ENCODE measurements at places on chromosomes 7 and 10.

DNA sequence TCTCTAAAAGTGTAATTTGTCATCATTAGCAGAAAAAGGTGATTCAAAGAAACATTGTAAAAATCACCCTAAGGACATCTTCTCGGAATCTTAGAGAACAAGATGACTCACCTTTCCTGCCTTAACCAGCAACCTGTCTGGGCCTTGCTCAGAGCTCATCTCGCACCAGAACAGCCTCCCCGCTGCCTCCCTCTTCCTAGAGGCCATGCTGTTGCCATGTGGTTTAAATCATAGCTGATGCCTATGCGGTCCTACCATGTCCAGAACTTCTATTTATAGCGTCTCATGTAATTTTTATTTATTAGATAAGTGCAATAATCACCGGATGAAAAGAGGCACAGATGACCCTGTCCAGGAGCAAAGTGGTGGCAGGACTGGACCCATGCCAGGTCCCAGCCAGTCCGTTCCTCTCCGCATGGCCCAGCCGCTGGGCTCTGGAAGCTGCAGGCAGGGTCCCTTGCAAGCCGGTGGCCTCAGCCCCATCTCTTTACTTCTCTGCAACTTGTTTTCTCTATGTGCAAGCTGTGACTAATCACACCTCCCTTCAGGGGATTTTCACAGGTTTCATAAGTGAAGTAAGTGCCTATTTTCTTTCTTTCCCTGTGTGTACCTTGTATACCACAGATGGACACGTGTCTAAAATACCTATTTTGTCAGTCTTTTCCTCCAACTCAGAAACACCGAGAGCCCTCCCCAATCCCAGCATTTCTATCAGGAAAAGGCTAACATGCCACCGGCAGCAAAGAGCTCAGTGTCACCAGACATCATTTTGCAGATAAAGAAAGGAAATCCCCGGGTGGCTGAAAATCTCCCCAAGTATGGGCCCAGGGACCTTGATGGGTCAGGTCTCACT, 27.1 kb downstream of the KLF6 start:
- no peak for DNase-seq

GRCh38 chr7:81331061-81332018, 412.5 kb upstream of the SEMA3C start:
- no peak for DNase-seq

- DNase-seq = peak; percentile 25
Measured at GRCh38 chr7:151051108-151051507, 2.8 kb downstream of the ASIC3 start.

DNA sequence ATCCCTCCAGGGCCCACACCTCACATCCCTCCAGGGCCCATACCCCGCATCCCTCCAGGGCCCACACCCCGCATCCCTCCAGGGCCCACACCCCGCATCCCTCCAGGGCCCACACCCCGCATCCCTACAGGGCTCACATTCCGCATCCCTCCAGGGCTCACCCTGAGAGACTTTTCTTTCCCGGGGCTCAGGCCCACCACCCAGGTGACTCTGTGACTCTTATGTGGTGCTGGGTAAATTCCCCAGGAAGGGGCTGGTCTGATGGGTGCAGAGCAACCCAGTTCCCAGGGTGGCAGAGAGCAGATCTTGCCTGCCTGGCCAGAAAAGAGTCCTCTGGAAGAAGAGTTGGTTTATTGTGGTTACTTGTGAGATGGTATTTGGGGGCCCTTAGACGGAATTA, 290.7 kb downstream of the TCERG1L start:
- DNase-seq = no peak

- no peak for DNase-seq
Measured at GRCh38 chr10:80458263-80458625, 4.1 kb downstream of the TSPAN14 start.

GRCh38 chr10:126169899-126170298, 218.4 kb downstream of the ADAM12 start:
- no peak for DNase-seq

DNA sequence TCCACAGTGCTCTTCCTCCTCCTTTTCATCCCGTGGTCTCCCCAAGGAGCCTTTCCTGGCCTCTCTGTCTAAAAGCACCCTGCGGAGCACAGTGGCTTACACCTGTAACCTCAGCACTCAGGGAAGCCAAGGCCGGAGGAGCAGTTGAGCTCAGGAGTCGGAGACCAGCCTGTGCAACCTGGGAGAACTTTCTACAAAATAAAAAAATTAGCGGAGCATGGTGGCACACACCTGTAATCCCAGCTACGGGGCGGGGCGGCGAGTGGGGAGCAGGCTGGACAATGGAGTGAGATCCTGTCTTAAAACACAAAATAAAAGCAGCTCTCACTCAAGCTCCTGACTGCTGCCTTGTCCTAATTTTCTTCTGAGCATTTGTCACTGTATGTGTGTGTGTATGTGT, 1.4 kb upstream of the COBL start:
- DNase-seq = no peak

DNA sequence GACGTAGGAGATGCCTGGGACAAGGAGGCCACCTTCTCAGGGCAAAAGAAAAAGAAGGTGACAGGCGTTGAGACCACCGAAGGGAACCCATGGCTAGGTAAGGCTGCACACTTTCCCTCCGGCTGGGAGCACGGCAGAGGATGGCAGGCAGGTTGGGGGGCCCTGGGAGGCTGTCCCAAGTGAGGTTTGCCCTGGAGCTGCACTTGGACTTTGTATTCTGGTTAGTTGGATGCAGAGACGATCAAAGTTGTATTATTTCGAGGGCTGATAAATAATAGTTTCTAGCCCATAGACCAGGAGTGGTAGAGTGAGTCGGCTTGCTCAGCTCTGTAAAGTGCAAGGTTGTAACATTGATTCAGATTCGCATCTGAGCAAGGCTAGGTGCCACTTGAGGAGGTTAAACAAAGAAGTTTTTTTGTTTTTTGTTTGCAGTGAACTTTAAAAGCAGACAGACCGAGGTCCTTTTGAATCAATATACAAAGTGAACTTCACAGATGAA, 608 bp downstream of the ENTPD7 start:
- no peak for DNase-seq

DNA sequence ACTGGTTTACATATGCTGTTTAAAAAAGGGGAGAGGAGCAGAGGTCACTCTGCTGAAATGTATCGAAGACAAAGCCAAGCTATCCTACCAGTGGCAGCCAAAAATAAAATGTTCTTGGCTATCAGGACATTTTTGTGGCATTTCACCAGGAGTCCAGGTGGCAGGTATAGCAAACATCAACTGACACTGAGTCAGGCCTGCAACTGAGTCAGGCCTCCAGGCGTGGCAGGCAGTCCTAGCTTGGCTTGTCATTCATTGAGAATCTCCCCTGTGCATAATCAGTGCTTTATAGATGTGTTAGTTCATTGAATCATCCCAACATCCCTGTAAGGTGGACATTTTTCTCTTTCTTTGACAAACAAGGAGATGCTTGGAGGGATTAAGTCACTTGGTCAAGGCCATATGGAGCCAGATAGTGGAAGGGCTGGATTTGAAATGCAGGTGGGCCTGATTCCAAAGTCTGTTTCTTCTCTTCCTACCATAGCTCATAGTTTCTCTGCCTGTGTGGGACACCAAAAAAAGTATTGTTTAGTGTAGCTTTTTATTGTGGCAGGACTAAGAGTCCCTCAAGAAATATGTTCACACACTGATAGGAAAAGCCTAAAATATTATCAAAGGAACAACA, 4.3 kb downstream of the DYNC1I1 start:
- DNase-seq = no peak

DNA sequence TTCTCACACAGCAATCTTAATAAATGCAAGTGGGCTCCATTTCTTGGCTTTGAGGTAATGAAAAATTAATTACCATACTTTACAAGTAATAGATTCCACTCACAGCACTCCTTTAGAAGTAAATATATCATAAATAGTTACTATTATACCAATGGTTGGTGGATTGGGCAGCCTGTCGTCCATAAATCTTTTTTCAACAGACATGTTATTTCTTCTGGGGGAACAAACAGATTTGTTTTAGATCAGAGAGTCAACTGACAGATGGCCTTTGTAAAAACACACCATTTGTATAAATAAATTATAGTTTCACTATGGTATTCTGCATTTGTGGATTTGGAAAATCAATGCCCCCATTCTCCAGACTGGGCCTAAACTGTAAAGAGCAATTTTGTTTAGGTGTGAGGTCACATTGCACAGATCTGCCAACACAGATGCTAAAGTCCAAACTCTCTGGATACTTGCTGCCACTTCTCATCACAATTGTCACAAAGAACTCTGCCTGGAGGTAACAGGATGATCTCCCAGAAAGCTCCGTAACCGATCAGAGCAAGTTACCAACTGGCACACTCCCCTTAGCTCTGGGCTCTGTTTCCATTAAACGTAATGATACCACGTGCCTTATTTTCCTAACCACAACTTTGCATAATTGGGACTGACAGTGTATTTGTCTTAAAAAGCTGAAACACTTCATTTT, 4.5 kb upstream of the MACROH2A2 start:
- DNase-seq = no peak

DNA sequence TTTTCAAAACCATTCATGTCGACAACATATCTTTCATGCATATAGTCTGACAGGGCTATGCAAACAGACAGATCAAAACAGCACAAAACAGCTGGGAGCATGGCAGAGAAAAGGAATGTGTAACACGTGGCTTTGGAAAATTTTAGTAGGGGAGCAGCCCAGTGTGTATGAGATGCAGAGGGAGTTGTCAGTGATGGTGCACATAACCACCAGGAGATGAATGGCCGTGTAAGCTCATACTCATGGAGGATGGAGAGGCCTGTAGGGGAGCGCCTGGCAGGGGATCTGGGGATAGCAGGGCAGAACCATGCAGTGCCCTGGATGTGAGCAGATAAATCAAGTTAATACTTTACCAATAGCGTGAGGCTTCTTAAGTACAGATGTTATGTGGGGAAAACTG, 45.7 kb downstream of the RHOBTB1 start:
- no peak for DNase-seq

GRCh38 chr10:60573336-60573735, 183.7 kb upstream of the ANK3 start:
- no peak for DNase-seq
